ENCODE measurements at places on chromosomes 6 and 20. TPM values are rescaled to one million over a fixed set of nuclear protein-coding genes. Genes with fewer than 3 reads are reported as not detected.

DNA sequence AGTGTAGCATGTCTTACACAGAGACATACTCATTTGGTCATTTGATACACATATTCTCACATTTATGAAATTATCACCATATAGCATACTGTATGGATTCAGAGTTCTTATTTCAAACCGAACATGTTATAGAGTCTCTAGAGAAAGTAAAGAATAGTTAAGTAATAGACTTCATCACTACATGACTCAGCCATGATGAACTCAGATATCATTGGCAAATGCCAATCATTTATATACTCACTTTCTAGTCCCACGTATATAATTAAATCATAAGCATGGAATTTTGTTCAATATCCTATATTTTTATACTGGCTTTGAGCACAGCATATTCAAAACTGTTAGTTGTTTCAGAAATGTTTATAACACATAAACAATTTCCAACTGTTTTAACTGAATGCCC lies 749.9 kb downstream of the HACE1 start:
- H3K27me3 ChIP-seq: no peaks in the 10 kb centered on the region
- H3K4me3 ChIP-seq: no peak overlapping the region
- no peak overlapping the region for H3K27ac ChIP-seq
- H3K4me1 ChIP-seq: no peaks in the 10 kb centered on the region

DNA sequence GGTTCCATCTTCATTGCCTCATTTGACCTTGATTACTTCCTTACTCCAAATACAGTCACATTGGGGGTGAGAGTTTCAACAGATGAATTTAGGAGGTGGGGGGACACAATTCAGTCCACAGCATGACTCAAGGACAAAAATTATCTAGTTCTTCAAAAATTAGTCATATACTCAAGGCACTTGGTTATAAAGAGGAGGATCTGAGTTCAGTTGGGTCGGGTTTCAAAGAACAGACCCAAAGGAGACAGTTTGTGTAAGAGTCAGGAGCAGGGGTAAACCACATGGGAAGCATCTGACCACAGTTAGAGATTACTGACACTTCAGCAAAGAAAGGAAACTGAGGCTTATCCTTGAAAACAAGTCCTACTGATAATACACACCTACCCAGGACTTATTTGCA lies 138.0 kb downstream of the TBC1D7 start:
- no peaks in the 10 kb centered on the region for H3K27me3 ChIP-seq
- H3K4me1 ChIP-seq: no peaks in the 10 kb centered on the region
- no peaks in the 10 kb centered on the region for H3K36me3 ChIP-seq
- DNase-seq: no peak

DNA sequence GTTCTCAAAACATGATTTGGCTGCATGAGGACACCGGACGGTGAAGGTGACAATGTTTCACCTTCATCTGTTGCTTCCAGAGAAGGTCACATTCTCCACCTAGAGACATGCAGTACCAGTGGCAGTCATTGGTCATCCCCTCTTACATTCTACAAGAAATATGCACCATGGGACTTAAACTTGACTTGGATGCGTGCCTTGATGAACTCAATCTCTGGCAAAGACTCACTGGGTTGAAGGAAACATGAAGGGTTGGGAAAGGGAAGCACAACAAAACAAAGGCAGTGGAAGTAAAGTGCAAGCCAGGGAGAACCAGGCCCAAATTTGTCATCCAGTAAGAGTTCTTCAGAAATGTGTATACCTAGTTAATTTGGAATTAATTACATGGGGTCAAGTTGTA lies 39.4 kb upstream of the ARMH2 start:
- no peaks in the 10 kb centered on the region for H3K4me1 ChIP-seq
- no peak overlapping the region for H3K27ac ChIP-seq
- no peak for DNase-seq
- H3K27me3 ChIP-seq: no peaks in the 10 kb centered on the region

- no peaks in the 10 kb centered on the region for H3K36me3 ChIP-seq
- no peak for DNase-seq
- no peak overlapping the region for H3K27ac ChIP-seq
Observed at GRCh38 chr6:42385339-42385738, 66.4 kb downstream of the TRERF1 start.

- no peaks in the 10 kb centered on the region for H3K4me1 ChIP-seq
- DNase-seq: no peak
- H3K36me3 ChIP-seq: no peaks in the 10 kb centered on the region
- H3K4me3 ChIP-seq: no peak overlapping the region
- H3K27ac ChIP-seq: no peak overlapping the region
Observed at GRCh38 chr6:91575032-91575431, 988.2 kb upstream of the MAP3K7 start.

- no peaks in the 10 kb centered on the region for H3K27me3 ChIP-seq
- no peak for DNase-seq
- H3K27ac ChIP-seq: no peak overlapping the region
- no peaks in the 10 kb centered on the region for H3K4me1 ChIP-seq
- no peaks in the 10 kb centered on the region for H3K36me3 ChIP-seq
- no peak overlapping the region for H3K4me3 ChIP-seq
Observed at GRCh38 chr20:22020201-22020600, 314.7 kb downstream of the PAX1 start.

- H3K27ac ChIP-seq: no peak overlapping the region
- no peaks in the 10 kb centered on the region for H3K36me3 ChIP-seq
- H3K4me3 ChIP-seq: peak overlapping the region; percentile 47
- DNase-seq: no peak
- H3K27me3 ChIP-seq: peaks cover 96% of the 10 kb centered on the region
Observed at GRCh38 chr6:99613705-99614429, 7.2 kb downstream of the PRDM13 start.

DNA sequence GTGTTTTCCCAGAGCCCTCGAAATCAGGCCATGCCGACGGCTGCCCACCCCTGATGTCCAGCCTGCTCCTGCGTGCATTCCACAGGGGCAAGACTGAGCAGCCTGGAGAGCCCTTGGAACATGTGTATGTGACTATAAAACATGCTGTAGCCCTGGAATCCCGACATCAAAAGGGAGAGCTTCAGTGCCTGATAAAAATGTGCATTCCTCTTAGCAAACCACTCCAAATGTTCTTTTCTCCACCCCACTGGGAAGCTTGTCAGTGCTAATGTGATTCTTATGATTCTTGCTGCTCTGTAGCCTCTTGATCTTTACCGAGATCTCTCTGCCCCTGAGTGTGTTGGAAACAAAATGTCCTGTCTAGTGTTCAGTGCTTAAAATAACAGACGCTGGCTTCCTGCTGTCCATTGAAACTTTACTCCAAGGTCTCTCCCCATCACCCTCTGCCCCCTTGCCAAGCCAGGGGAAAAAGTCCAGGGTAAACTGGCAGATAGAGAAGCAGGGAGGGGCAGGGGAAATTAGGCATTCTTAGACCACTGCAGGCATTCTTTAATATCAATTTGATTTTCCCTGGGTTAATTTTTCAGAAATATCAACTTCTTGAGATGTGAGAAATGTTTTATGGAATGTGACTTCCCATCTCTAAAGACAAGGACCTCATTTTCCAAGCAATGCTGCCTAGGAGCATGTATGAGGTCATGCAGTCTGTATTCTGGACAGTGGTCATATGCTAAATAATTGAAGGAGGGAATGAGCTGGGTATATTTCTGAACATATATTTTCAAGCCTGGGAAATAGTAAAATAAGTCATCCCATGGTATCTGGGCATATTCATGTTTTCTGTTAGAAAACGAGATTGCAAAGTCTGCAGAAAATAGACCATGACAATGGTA lies 73.8 kb upstream of the ISM1 start:
- H3K4me3 ChIP-seq: no peak overlapping the region
- no peaks in the 10 kb centered on the region for H3K27me3 ChIP-seq
- no peaks in the 10 kb centered on the region for H3K4me1 ChIP-seq
- DNase-seq: no peak
- H3K36me3 ChIP-seq: no peaks in the 10 kb centered on the region

DNA sequence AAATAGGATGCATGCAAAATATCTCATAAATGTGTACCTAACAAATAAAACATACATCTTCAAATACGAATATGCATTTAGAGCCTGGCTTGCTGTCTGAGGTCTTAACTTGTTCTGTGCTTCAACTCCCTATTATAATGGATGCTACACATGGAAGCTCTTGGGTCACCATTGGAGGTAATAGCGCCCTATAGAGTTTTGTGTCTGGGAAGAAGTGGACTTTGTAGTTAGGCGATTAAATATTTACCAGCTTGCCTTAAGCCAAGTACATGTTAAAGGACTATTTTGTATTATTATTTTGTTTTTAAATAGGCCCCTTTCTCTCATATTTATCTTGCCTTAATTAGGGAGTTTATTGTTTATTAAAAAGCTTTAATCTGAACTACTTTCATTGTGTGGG lies 107.4 kb downstream of the LAMA2 start:
- DNase-seq: no peak
- H3K4me3 ChIP-seq: no peak overlapping the region
- no peaks in the 10 kb centered on the region for H3K36me3 ChIP-seq
- H3K4me1 ChIP-seq: no peaks in the 10 kb centered on the region
- H3K27me3 ChIP-seq: no peaks in the 10 kb centered on the region

DNA sequence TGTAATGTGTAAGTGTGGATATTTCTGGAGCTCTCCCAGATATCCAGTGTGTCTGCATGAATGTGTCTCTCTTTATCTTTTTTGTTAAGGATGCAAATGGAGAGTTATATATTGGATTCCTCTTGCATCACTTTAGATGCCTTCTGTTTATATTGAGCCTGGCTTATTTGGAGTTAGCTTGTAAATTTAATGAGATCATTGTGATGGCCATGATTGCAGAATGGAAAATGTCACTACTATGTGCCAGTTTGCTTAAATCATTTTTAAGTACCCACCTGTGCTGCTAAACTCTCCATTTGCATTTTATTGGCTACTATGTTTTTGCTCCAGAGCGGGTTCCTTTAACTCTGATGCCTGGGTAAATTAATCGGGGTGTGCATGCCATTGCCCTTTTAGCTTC lies 334.8 kb downstream of the UTRN start:
- H3K36me3 ChIP-seq: no peaks in the 10 kb centered on the region
- H3K4me1 ChIP-seq: no peaks in the 10 kb centered on the region
- H3K4me3 ChIP-seq: no peak overlapping the region
- H3K27ac ChIP-seq: no peak overlapping the region
- no peaks in the 10 kb centered on the region for H3K27me3 ChIP-seq

DNA sequence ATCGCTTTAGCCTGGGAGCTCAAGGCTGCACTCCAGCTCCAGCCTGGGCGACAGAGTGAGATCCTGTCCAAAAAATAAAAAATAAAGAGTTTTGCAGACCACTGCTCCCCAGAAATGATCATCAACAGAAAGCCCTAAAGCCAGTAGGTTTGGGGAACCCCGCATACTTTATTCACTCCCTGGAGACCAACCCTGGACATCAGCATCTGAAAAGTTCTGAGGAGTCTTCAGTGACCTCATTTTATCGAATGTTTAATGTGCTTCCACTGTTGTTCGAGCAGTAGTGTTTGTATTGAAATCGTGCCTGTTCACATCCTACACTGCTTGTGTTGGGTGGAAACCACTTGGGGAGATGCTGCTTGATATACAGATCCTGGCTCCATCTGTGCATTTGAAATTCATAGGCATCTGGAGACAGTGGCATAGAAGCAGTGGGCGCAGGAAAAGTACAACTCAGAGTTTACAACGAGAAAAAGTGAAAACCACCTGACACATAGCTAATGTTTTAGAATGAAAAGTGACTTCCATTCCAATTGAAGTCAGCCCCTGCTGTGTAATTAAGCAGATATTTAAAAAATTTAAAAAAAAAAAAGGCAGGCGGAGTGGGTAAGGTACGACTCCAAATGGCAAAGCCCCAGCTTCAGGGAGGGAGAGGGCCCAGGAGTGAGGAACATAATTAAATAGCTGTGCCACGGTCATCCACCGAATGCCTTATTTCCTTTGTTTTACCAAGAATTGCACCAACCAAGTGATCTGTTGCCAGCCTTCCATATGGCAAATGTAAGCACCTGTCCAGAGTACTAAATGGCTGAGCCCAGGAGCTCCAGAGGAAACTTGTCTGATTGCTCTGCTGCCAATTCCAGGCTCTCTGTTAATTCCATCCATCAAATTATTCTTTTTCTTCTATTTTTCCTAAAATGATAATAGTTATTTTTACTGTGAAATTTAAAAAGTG lies 100.4 kb upstream of the NAA20 start:
- H3K27me3 ChIP-seq: no peaks in the 10 kb centered on the region
- DNase-seq: no peak
- H3K36me3 ChIP-seq: no peaks in the 10 kb centered on the region
- no peaks in the 10 kb centered on the region for H3K4me1 ChIP-seq
- H3K27ac ChIP-seq: no peak overlapping the region
- no peak overlapping the region for H3K4me3 ChIP-seq

- DNase-seq: no peak
- H3K4me3 ChIP-seq: no peak overlapping the region
- H3K27me3 ChIP-seq: no peaks in the 10 kb centered on the region
- no peaks in the 10 kb centered on the region for H3K36me3 ChIP-seq
- no peak overlapping the region for H3K27ac ChIP-seq
Observed at GRCh38 chr6:138643210-138643609, 130.4 kb upstream of the CCDC28A start.

DNA sequence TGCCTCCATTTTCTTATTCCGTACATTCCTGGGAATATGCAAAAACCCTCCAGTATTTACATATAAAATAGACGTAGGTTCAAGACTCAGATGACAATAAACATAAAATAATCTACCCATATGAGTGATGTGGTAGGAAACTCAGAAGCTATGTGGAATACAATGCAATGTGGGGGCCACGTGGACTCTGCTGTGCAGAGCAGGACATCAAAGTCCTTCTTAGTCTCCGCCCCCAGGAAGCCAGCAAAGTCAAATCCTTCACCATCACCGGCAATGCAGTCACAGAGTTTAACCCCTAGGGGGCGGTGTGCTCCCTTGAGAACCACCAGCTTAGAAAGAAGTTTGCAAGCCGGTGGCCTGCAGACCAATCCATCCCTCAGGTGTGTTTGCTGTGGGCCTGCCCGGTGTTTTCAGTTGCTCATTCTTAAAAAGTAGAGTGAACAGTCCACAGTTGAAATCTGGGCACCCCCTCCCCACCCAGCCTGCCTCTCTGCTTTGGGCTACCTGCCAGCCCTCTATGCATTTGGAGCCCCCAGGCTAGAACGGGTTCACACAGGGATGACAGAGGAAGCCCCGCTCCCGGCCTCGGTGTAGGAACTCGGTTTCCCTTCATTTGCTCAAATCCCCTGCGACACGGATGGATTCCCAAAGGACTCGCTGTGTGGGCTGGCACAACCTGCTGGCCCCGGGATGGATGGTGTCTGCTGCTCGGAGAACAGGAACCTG lies 59.9 kb downstream of the SULF2 start:
- H3K27me3 ChIP-seq: no peaks in the 10 kb centered on the region
- H3K36me3 ChIP-seq: no peaks in the 10 kb centered on the region
- no peak overlapping the region for H3K27ac ChIP-seq
- H3K4me3 ChIP-seq: no peak overlapping the region
- DNase-seq: peak; percentile 82

GRCh38 chr20:5024103-5024502 lies 22.8 kb upstream of the SLC23A2 start:
- no peaks in the 10 kb centered on the region for H3K4me1 ChIP-seq
- no peaks in the 10 kb centered on the region for H3K27me3 ChIP-seq
- no peaks in the 10 kb centered on the region for H3K36me3 ChIP-seq
- no peak for DNase-seq
- H3K27ac ChIP-seq: no peak overlapping the region
- no peak overlapping the region for H3K4me3 ChIP-seq

The CARMIL1 gene
- 50.2 TPM for total RNA-seq

The DZANK1 gene
- 1.2 TPM for total RNA-seq

The BCKDHB gene
- 47.1 TPM for total RNA-seq

The IL17F gene
- total RNA-seq: not detected

The CD24 gene
- 2,710 TPM for total RNA-seq

The HLA-DQB1 gene
- total RNA-seq: 6.5 TPM

The HRH3 gene
- not detected for total RNA-seq
